ENCODE measurements at places on chromosomes 7 and 10.

DNA sequence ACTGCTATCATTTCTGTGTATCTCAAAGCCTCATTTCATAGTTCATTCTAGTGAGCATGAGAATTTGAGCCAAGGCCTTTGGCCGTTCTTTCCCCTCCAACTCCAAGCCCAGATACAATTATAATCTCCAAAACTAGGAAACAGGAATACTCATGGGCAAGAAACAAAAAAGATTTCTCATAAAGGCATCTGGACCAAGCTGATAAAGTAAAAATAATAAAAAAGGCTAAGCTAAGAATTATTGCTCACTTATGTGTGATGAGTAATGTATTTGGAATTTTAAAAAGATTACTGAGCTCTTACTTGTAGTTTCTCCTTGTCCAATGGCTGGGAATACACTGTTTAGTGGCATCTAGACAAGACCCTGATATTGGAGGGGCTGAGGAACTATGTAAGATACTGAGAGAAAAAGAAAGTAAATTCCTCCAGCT lies 196.4 kb upstream of the POM121L12 start:
- no peak for DNase-seq

DNA sequence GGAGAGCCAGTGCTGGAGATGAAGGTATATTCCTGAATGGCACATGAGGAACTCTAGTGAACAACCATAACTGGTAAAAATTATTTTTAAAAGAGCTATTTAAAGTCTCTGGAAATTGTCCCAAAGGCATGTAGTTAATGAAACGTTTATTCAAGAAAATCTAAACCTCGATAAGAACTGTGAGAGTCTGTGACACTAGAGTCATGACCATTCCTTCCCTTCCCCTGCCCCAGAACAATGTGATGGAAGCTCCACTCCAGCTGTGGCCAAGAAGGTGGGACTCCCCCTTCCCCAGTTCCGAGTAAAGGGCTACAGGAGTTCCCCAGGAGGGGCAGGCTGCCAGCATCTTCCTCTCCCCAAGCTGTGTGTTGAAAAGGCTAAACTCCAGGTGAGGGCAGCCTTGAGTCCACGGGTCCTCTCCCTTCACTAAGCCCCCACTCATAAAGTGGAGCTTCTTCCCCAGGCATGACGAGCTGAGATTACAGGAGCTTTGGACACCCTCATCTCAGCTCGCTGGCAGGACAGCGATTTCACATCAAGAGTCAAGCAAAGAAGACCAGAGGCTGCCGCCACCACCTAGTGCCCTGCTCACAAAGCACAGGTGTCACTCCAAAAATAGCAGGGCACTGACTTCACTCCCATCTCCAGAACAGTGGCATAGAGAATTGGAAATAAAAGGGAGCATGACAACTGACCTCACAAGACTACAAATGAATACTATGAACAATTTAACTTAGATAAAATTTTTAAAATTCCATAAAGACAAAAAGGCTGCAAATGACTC lies 68.5 kb downstream of the NHLRC2 start:
- DNase-seq, result no peak

GRCh38 chr7:74474271-74474865 lies 20.7 kb downstream of the GTF2IRD1 start:
- DNase-seq, result no peak

GRCh38 chr10:115606741-115607140 lies 513.6 kb downstream of the ATRNL1 start:
- DNase-seq, result no peak

- no peak for DNase-seq
Measured at GRCh38 chr10:12848439-12849173, 152.9 kb downstream of the CCDC3 start.

- DNase-seq, result no peak
Measured at GRCh38 chr7:45026984-45027773, 27.2 kb downstream of the CCM2 start.
